ENCODE measurements at places on chromosomes 3 and 15.

- no peak for DNase-seq
Observed at GRCh38 chr3:122502941-122503340, 11.8 kb downstream of the KPNA1 start.

GRCh38 chr3:62144482-62144881 is 228.9 kb downstream of the FEZF2 start:
- no peak for DNase-seq

GRCh38 chr3:23691357-23691895 is 114.3 kb upstream of the UBE2E1 start:
- DNase-seq, result no peak

DNA sequence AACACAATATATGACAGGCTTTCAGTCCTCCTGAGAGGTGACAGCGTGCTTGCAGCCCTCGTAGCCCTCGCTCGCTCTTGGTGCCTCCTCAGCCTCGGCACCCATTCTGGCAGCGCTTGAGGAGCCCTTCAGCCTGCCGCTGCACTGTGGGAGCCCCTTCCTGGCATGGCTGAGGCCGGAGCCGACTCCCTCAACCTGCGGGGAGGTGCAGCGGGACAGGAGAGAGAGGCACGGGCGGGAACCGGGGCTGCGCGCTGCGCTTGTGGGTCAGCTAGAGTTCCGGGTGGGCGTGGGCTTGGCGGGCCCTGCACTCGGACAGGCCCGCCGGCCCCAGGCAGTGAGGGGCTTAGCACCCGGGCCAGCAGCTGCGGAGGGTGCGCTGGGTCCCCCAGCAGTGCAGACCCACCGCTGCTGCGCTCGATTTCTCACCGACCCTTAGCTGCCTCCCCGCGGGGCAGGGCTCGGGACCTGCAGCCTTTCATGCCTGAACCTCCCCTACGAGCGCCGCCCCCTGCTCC is 60.4 kb upstream of the HRH1 start:
- no peak for DNase-seq

DNA sequence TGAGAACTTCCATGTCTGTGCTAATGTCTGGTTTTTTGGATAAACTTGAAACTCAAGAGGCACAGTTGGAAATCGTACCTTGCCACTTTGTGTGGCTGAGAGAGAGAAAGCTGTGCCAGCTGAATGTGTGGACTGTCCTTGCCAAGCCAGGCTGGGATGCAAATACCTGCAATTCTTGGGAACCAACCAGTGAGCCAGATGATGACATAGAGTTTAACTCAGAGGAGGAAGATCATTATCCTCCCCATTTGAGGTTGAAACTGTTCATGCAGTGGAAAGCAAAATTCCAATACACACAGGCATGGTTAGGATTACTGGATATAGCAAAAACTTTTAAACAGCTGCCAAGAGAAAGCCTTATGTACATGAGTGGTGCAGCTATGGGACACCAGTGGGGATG is 451.4 kb upstream of the NPAP1 start:
- DNase-seq, result no peak

GRCh38 chr3:105322570-105323273 is 44.0 kb upstream of the ALCAM start:
- DNase-seq, result no peak

GRCh38 chr3:39140341-39140971 is 12.9 kb downstream of the CSRNP1 start:
- DNase-seq, result no peak

Data from hypothalamus (tissue), 51 donors.